ENCODE measurements at places on chromosomes 6 and 20. TPM values are rescaled to one million over a fixed set of nuclear protein-coding genes. Genes with fewer than 3 reads are reported as not detected.

Gene FHL5
- 413 TPM for total RNA-seq

Gene SALL4
- 0.19 TPM for total RNA-seq

Gene AKAP12
- total RNA-seq, result 77.7 TPM

Gene MATN4
- total RNA-seq, result 0.69 TPM

Gene VSX1
- not detected for total RNA-seq

Gene SNAI1
- 10.4 TPM for total RNA-seq

Gene SPATS1
- not detected for total RNA-seq

Gene SMPD2
- total RNA-seq, result 9.5 TPM

DNA sequence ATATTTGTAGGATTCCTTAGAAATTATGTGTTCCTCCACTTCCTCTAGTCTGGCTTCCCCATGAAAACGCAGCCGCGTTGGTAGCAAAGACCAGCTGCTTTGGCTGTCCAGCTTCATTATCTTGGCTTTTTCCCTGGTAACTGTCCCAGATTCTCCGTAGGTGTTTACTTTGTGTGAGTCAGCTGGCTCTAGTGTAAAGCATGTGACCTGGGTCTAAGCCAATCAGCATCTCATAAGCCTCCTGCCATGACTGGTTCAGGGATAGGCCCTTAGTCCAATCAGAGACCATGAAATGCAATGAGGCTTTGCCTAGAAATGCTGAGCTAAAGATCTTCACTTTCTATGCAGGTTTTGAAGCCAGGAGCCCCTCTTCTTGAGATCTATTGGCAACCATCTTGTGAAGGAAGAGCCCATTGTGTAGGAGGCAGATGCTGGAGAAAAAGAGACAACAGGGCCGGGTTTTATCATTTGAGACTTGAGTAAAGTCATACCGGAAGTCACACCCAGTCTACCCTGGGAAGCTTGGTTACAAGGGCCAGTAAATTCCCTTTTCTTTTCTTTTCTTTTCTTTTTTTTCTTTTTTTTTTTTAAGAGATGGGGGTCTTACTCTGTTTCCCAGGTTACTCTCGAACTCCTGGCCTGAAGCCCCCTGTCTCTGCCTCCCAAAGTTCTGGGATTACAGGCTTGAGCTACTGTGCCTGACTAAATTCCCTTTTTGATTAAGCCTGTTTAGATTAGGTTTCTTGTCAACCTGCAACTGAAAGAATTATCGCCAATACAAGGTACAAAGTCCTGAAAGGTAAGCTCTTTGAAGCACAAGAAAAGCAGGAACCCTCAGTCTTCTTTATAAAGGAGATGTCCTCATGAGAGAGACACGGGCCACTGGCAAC lies 256.5 kb upstream of the RREB1 start:
- no peak for DNase-seq

GRCh38 chr6:129863664-129864063 lies 2.5 kb upstream of the TMEM244 start:
- DNase-seq, result no peak

- no peak for DNase-seq
Measured at GRCh38 chr6:1724616-1725015, 114.9 kb downstream of the FOXC1 start.
